Sciatic nerve (tissue), 2 donors: ENCODE measurements at places on chromosomes 1 and 21. TPM values are rescaled to one million over a fixed set of nuclear protein-coding genes. Genes with fewer than 3 reads are reported as not detected.

DNA sequence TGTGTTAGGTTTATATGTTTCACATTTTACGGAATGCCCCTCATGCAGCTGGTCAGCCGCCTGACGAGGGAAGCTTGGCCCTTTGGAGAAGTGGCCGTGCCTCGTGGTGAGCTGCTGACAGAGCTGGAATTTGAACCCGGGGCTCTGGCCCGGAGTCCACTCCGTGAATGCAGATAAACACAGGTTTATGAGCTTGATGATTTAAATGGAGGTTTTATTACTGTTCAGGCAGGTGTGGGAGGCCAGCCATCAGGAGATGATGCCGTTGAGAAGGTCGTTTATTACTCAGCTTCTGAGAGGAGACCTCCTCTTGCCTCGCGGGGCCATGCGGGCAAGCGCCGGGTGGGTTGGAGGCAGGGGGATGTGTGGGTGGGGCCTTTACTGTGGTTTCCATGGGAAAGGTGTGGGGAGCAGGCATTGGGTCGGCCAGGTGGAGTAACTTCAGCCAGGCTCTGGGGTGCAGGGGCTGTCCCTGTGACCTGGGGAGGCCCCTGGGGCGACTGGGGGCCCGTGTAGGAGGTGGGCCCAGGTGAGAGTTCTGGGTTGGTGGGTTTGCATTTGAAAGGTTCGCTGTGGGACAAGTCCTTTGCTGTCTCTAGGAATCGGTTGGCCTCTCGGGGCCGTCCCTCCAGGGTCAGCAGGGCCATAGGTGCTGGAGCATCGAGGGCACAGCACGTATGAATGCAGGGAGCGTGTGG lies 22.0 kb downstream of the PRKCZ start:
- DNase-seq: no peak

GNG4 gene
- 4.0 TPM for total RNA-seq

SYT14 gene
- 3.8 TPM for total RNA-seq

GRCh38 chr1:146051452-146051851 lies 29.9 kb upstream of the HJV start:
- DNase-seq: no peak

- DNase-seq: no peak
Measured at GRCh38 chr1:95222629-95223028, 11.4 kb upstream of the RWDD3 start.

DNA sequence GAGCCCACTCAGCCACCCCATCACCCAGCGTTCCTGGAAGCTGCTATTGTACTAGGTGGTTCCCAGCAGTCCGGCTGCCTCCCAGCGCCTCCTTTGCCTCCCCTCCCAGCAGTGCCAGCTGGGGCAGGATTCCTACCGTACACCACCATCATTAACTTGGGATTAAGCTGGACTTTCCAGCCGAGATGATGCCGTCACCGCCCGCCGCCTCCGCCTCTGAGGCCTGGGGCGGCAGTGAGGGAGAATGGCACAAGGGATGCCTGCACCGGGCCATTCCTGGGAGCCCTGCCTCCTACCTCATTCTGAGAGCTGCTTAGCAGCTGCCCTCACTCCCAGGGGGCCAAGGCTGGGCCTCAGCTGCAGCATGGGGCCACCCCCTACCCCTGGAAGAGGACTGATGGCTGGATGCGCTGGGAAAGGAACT lies 13.2 kb downstream of the CNTN2 start:
- DNase-seq: no peak

DNA sequence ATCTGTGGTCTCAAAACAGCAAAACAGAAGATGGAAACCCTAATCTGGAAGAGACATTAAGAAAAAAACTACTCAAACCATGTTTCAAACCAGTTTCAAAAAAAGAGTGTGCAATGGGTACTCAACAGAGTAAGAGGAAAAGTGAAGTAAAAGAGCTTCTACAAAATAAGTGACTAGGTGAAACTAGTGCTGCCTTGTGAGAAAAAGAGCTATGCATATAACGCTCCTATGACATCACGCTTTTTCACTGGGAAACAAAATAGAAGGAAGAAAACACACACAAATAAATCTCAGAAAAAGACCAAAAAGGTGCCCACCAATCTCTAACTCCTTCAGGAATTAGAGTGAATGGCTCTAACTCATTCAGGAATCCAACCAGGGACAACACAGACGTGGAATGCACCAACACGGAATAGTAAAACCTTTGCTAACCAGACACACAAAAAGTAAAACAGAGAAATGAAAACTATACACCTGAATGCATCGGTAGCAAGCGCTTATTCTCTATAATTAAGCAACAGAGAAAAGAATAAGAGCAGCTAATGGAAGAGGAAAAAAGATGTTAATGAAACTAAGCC lies 1.3 kb downstream of the FOXJ3 start:
- DNase-seq: no peak
